ENCODE measurements at places on chromosomes 7 and 10.

- no peak for DNase-seq
These were observed 2.8 kb upstream of the ZFAND4 start for GRCh38 chr10:45675388-45675787.

DNA sequence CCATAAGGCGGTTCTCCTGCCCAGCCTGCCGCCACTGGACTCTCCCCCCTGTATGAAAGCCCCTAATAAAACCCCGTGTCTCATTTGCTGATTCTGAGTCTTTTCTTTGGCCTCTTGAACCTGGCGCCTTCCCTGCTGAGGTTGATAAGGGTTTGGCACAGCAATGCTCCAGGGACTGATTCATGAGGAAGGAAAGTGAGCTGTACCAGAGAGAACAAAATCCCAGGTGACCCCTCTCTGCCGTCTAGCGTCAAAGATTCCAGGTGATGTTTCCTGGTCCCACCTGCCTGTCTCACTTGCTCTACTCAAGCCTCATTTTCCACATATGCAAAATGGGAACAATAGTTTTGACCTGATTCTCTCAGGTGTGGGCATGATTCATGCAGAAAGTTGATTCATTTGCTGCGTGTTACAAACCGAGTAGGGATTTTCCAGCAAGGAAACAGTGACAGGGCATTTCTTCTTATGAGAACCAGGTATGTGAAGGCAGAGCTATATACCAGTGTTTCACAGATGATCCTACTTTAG is 730.6 kb upstream of the IGFBP3 start:
- DNase-seq: no peak

- DNase-seq: no peak
These were observed 18.3 kb downstream of the STEAP1B start for GRCh38 chr7:22481726-22482125.

GRCh38 chr10:110600487-110601101 is 33.1 kb downstream of the SMC3 start:
- peak; percentile 54 for DNase-seq
